ENCODE measurements at places on chromosomes 13 and 19.

- DNase-seq = no peak
These were observed 19.4 kb downstream of the ACTN4 start for GRCh38 chr19:38666663-38667511.

- no peak for DNase-seq
These were observed 27.3 kb downstream of the GATAD2A start for GRCh38 chr19:19432732-19433131.

DNA sequence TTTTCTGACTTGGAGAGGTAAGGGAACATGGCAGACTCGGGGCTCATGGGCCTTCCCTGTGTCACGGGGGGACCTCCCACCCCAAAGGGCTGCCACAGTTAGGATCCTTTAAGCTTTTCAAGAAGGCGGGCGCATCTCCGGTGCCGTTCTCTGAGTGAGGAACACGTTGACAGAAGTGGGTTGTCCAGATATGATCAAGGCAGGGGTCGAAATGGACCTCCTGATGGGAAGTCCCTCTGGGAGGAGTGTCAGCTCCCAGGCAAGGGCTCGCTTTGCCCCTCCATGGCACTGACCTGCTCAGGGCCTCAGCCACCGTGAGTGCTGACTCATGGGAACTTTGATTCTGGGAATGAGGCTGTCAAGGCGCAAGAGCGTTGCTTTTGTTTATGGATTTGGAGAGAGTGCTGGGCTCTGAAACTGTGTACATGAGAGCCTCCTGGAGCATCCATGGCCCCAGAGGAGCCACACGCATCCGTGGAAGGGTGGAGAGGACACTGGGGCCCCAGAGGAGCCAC, 6.5 kb upstream of the TEX29 start:
- DNase-seq = no peak

- DNase-seq = no peak
These were observed 1794.2 kb downstream of the SLITRK5 start for GRCh38 chr13:89465366-89465765.

DNA sequence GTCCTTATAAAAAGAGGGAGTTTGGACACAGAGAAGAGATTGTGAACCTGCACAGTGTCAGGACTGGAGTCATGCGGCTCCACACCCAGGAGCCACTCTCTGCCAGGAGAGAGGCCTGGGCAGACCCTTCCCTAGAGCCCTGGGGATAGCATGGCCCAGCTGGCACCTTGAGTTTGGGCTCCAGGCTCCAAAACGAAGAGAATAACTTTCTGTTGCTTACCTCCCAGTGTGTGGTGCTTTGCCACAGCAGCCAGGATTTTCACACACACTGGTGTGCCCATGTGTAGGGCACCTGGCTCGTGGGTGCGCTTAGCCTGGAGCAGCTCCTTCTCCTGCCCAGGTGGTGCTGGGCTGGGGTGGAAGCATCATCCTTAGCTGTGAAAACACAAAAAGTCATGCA, 344.3 kb downstream of the TEX29 start:
- no peak for DNase-seq

- DNase-seq = no peak
These were observed 1.4 kb downstream of the NOVA2 start for GRCh38 chr19:45972081-45972946.

- no peak for DNase-seq
These were observed 318.9 kb upstream of the HTR2A start for GRCh38 chr13:47215736-47216135.

DNA sequence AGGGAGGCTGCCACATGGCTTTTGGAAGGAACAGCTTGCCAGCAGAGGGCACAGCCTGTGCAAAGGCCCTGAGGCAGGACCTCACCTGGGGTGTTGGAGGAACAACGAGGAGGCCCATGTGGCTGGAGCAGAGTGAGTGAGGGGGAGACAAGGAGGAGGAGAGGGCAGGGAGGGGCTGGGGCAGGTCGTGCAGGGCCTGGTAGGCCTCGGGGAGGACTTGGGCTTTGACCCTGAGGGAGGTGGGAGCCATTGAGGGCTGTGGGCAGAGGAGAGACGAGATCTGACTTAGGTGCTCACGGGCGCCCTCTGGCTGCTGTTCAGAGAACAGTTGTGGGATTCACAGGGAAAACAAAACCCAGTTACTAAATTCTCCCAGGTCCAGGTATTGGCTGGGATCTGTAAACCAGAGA, 25.2 kb downstream of the ZNRF4 start:
- no peak for DNase-seq

DNA sequence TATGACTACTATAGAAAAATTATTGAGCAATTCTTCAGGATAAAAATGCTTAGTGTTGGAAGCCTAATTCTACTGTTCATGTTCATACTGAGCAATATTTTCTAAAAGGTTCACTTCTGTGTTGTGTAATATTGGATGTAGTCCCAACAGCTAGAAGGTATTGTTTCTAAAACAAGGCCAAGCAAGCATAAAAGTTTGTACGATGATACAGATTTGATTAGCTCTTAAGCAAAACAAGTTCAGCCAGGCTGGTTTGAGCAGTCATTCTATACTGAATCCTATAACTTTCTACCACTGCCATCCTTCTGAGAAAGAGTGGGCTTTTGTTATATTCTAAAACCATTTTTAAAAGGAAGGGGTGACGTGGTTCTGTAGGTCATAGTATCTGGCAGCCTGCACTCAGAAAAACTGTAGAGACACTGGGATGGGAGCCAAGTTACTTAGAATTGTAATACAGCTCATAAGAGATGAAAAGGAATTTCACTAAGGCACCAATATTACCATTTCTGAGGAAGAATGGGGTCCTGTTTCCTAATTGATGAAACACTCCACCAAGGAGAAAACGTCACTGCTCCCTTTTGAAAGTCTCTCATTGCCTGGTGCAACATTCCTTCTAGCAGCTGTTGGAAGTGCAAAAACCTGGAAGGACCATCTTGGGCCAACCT, 275.0 kb upstream of the DACH1 start:
- DNase-seq = no peak

GRCh38 chr13:22082437-22083100, 411.7 kb downstream of the FGF9 start:
- DNase-seq = no peak

DNA sequence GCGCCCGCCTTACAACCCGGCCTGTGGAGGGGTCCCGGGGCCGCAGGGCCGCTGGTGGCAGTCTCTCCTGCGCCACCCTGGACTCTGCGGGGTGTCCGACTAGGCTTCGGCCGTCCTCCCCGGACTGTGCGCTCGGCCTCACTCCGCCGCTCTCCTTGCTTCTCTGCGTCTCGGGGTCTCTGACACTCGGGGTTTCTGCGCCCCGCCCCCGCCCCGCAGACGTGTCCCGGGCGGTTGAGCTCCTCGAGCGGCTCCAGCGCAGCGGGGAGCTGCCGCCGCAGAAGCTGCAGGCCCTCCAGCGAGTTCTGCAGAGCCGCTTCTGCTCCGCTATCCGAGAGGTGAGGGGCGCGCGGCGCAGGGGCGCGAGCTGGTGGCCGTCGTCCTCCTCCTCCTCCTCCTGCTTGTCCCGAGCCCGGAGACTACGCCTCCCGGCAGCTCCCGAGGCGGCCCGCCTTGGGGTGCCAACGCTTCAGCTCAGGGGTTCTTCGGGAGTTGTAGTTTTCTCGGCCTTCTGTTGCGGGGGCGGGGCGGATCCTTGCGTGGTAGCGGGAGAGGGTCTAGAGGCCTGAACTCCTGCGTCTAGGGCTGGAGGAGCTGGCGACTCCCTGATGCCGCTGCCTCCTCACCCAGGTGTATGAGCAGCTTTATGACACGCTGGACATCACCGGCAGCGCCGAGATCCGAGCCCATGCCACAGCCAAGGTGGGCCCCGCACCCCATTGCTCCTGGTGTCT, 627 bp downstream of the LIN7B start:
- no peak for DNase-seq

DNA sequence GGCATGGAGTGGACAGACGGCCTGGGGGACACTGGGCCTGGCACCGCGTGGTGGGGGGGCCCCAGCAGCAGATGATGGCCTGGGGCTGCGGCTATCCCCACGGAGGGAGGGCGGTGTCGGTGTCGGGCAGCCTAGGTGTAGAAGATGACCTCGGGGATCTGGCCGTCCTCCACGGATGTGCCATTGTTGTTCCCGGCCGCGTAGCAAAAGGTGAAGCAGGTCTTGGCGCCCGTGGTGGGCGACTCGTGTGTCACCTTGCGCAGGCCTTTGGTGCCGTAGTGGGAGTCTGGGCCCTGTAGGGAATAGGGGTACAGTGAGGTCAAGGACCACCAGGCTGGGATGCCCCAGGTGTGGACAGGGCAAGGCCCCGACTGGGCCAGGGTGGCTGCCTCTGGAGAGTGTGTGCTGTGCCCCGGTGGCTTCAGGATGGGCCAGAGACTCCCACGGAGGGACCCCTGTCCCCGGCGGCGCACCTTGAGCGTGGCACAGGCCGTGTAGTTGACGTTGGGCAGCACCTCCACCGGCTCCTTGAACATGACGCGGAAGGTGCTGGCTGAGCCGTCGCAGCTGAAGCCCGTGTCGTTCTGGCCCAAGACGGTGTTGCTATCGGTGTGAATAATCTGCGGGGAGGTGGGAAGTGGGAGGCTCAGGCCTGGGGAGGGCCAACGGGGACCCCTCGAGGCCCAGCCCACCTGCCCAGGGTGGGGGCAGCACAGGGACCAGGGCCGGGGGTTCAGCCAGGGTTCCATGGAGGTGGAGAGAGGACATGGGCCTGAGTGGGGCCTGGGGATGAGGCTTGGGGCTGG, 29.0 kb downstream of the BTBD2 start:
- DNase-seq = no peak

DNA sequence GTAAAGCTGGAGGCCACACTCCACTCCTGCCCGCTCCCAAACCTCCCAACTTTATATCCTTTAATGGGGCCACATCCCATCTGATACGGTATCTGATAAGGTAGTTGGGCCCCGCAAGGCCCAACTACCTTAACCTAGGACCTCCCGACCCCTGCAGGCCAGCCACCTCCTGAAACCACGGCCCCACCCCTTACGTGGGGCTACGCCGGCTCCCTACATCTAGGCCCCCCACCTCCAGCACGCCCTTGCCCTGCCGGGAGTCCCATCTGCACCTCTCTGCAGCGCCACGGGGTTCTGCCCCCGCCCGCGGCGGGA, 2.2 kb downstream of the IGFLR1 start:
- no peak for DNase-seq

- no peak for DNase-seq
These were observed 18.5 kb upstream of the MISP start for GRCh38 chr19:732148-733069.

GRCh38 chr19:47419030-47419783, at the start of gene MEIS3:
Gene MEIS3 (minus strand): TSS chr19:47419527. CDS start chr19:47419081, 446 bp downstream.
- no peak for DNase-seq

DNA sequence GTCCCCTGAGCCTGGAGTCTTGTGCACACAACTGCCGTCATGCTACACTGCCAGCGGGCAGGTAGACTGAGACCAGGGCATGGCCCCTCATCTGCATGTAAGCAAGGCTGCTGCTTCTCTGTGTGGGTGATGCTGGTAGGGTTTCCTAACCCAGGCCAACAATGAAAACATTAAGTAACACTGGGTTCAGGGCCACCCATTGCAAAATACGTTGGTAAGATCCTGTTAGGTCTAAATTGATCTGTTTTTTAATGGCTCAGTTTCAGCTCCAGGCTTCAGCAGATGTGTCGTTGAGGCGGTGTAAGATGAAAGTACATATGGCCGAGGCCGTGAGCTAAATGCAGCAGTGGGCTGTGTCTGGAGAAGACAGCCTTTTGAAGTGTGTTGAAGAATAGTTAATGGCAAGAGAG, 383.4 kb downstream of the IRS2 start:
- no peak for DNase-seq

DNA sequence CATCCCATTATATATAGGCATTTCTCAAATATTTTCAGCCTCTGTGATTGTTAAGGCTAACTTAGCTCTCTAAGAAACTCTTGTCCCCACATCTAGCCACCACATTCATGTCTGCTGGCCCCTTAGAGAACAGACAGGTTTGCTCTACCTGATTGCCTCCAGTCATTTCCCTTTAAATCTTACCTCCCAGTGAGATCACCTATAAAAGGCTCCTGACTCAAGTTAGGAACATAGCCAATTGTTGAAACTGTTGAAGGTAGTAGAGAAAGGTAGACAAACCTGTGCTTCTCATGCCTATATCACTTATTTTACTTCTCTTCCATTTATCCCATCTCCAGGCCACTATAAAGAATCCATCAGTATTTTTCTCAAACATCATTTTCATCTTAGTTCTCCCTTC, 771.4 kb downstream of the DIAPH3 start:
- no peak for DNase-seq

DNA sequence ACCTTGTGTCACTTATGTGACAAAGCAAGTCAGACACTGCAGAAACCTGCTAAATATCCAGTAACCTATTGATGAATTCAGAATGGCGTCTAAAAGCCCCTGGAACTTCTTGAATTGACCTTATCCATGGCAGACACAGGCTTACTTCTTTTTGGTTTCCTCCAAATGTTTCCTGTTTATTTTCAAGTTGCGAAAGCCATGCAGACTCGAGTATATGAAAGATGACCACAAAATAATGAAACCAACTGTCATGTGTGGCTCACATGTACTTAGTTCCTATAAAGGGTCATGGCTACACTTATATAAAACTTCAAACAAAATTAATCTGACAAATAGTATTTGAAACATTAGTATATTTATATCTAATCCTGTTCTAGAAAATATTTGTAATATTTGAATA, 113.1 kb upstream of the FNDC3A start:
- no peak for DNase-seq

DNA sequence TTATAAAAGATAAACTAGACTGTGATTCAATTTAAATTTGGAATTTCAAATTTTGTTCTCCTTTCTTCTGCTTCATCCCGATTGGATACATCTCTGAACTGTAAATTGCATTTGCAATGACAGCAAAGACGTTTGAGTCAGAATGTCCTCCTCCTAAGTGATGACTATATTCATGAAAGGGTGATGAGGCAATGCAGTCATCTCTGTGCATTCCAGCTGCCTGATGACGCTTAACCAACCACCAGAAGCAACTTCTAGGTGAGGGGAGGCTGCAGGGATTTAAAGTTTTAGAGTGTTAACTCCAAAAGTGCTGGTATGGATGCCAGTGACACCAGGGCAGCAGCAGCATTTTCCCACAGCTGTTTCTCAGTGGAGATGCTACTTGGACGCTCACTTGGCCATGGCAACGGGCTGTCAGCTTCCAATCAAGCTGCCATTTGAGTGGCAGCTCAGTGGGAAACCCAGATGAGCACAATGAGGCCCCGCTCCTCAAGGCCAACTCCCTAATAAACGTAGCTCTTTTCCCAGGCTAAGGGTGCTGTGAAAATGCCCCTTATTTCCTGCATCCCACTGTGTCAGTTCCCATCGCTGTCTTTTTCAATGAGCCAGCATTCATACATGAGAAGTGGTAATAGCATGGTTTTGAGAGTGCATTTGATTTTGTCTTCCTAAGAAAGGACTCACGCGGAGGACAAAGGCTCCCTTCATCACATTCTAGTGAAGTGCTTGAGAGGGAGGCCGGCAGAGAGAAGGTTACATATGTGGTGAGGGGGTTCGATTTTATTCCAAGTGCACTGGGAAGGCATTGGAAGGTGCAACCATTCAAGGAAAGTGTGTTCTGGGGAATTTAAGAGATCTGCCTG, 45.2 kb upstream of the AMER2 start:
- DNase-seq = no peak

GRCh38 chr19:2252797-2253105, 3.5 kb downstream of the JSRP1 start:
- DNase-seq = no peak

- no peak for DNase-seq
These were observed 120.5 kb downstream of the SLC7A1 start for GRCh38 chr13:29474991-29475390.

Data from left renal pelvis (tissue), 4 donors.